Stimulated activated CD4-positive, alpha-beta T cell treated with anti-CD3 and anti-CD28 coated beads, Interleukin-4, amount 100 ng/mL, for 48 hours (primary cell): ENCODE measurements at places on chromosomes 6 and 20.

GRCh38 chr6:170108890-170109587 lies 181.8 kb downstream of the DLL1 start:
- DNase-seq = no peak

- DNase-seq = no peak
Observed at GRCh38 chr20:16263582-16263981, 309.7 kb downstream of the KIF16B start.

GRCh38 chr6:106413722-106414121 lies 53.2 kb downstream of the CRYBG1 start:
- DNase-seq = no peak

GRCh38 chr6:167826896-167827582 lies at the start of gene AFDN:
AFDN (plus strand) TSS chr6:167826911; CDS start chr6:167827133, 222 bp downstream.
- DNase-seq = no peak

DNA sequence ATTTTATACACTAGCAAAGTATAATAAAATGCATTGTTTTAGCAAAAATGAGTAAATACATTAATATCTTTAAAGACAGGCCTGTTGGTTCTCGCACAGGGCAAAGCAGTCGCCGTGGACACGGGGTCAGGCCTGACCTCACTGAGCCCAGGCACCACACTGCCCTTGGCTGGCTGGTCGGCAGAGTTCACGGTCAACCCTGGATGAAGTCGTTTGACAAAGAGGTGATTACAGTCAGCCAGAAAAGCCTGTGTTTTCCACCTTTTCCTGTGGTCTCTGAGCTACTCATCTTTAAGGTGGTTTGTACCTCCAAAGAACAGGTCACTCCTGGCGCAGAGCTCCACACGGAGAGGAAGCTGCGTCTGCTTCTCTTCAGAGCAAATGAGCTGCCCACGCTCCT lies 191.5 kb downstream of the DLL1 start:
- DNase-seq = no peak

DNA sequence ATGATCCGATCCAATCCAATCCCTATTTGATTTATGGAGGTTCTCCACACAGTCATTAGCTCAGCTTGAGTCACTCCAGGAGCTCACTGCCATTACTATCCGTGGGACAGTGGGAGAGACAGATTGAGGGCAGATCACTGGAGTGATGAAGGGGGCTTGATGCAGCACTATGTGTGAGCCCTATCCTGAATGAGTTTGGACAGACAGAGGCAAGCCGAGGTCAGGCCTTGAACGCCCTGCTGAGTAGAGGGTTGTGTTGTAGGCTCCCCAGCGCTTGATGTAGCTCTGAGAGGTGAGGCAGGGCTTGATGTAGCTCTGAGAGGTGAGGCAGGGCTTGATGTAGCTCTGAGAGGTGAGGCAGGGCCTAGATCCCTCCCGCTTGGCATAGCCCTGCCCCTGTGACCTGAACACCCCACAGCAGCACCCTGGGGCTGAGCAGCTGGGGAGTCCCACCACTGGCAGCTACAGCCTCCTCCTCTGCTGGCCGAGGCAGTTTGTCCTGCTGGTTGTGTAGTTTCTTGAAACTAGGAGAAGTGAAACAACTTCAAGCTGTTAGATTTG lies 58.7 kb downstream of the ZFAND3 start:
- no peak for DNase-seq

DNA sequence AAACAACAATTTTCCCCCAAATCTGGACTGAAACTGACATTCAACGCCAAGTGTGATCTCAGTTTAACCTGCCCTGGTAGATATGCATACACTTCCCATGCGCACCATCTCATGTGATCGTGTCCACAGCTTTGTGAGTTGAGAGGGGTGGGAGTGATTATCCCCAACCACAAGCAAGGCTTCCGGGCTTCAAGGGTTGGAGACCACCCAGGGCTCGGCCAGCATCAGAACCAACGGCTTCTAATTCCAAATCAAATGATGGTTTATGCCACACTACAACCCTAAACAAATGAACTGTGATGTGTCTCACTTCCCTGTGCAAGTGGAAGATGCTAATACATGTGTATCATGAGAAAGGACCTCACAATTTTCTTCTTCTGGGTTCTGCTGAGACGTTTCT lies 515 bp upstream of the TGM3 start:
- DNase-seq = no peak

DNA sequence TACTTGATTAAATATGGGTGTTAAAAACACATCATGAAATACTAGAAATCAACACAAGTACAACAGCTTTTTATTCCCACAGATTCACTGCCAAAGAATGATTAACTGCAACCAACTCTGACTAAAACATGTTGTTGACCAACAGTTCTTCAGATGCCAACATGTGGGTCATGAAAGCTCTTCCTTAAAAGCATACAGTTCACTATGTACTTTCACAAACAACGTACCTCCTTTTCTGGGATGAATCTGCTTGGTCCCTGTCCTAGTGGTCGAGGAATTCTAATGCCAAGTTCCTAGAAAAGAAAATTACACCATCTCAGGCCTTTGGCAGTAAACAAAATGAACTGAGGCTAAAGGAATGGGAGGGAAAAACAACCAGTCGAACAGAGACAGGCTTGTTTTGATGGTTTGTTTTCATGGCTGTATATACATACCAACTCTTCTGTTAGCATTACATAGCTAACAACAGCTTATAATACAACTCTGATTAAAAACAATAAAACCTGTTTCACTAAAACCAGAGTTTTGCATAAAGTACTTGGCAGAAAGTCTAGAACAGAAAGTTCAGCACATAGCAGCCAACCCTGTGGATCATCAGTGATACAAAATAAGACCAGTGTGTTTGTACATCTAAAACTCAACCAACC lies 92.5 kb downstream of the SESN1 start:
- no peak for DNase-seq

GRCh38 chr6:11198663-11199603 lies 33.5 kb downstream of the NEDD9 start:
- DNase-seq = no peak

DNA sequence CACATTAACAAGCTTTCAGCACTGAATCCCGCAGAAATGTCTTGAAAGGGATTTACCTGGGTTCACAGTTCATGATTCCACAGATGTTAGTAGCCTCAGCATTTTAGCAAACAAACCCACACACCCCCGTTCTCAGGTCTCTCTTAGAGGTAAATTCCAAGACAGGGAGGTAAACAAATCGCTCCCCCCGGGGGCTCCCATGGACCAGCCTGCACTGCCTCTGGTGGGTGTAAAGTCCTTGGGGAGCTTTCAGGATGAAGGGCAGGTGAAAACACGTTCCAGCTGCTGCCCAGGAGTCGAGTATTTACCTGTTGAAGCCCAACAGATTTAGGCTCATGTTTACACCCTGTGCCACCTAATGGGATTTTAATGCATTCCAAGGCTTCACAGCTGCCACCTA lies 187.0 kb upstream of the FOXQ1 start:
- DNase-seq = no peak

DNA sequence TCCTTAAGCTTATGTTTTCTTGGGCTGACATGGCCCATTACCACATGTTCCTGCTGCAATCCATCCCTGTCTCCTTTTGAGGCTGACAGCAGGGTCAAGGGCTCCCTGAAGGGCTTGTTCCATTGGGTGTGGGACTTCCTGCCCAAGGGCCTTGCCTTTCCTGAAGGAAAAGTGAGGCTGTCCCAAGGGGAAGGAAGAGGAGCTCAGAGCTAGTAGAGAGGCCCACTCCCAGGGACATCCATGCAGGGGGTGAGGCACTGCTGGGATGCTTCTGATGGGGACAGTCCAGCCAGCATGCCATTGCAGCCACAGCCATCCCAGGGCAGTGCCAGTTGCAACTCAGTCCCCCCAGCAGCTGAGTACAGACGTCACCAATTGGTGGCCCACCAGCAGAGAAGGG lies 138.4 kb upstream of the FOXA2 start:
- no peak for DNase-seq

DNA sequence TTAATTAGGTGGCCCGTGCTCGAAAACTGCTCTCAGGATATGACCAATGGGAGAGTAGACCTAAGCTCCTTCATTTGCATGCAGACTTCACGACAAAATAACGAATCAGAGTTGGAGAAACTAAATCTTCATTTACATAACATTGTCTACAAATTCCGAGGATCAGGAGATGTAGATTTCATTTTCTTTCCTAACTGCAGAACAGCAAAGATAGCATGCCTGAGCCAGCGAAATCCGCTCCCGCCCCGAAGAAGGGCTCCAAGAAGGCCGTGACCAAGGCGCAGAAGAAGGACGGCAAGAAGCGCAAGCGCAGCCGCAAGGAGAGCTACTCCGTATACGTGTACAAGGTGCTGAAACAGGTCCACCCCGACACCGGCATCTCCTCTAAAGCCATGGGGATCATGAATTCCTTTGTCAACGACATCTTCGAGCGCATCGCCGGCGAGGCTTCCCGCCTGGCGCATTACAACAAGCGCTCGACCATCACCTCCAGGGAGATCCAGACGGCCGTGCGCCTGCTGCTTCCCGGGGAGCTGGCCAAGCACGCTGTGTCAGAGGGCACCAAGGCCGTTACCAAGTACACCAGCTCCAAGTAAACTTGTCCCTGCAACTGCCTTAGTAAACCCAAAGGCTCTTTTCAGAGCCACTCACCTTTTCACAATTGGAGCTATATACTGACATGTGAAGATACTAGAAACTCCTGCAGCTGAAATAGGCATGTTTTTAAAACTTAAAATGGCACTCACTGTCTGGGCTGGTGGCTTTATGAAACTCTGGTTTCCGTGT lies 96.5 kb downstream of the HFE start:
- DNase-seq = no peak

GRCh38 chr20:20009784-20010253 lies 7.3 kb upstream of the NAA20 start:
- DNase-seq = no peak

- peak; percentile 44 for DNase-seq
Observed at GRCh38 chr6:31681135-31681671, 336 bp upstream of the LY6G5C start.

DNA sequence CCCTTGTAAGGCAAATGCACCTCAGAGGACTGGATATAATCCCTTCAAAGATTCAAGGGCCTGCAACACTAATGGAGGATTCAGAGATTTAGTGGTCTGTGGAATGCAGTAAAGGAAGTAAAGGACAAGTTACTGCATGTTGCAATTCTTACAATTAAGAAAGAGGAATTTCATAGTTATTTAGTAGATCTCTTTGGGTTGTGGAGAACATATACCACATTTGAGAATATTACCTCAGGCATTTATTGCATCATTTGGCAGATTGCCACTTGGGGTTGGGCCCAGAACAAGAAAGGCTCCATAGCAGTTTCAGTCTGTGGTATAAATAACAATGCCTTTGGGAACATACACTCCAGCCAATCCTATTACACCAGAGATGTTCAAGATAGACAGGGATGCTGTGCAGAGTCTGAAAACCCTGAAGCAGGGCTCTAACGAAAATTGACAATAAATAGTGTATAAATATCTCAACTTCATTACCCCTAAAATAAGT lies 20.9 kb upstream of the EPM2A start:
- DNase-seq = no peak

DNA sequence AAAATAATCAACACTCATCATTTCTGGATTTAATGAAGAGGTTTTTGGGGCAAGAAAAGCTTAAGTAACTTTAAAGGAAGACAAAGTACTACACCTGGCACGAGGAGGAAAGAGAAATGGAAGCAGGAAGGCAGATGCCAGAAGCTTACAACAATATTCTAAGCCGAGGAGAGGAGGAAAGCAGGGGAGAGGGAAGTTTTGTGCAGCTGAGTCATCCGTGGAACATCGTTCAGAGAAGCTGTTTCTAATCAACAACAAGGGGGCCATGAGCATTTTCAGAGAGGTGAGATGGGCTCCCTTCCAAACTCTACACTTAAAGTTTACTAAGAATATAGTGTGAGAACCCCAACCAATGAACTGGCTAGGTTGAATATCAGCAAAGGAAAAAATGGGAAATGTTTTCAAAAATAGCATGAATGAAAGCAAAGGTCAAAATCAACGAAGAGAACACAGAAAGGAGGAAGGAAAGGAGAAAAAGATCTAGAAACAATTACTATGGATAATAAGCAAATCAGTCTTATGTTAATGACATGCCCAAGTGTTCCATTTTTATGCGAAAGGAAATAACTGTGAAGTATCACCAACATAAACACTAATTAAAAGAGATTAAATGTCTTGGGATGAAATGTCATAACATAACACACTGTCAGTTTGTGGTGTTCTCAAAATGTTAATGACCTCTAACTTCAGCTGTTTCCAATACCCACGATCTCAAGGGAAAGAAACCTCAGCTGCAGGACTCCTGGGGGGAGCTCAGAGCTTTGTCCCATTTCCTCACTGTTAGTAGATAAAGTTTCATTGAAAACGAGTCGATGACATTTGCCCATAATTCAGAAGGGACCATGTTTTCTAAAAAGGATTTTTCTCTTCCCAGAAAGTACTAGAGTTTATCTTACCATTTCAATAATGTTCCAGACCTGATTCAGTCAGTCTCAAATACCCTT lies 203.4 kb upstream of the STXBP5 start:
- DNase-seq = no peak

GRCh38 chr6:2980465-2980855 lies 9.1 kb upstream of the SERPINB6 start:
- DNase-seq = no peak

GRCh38 chr6:108622641-108623298 lies 62.1 kb downstream of the FOXO3 start:
- no peak for DNase-seq

DNA sequence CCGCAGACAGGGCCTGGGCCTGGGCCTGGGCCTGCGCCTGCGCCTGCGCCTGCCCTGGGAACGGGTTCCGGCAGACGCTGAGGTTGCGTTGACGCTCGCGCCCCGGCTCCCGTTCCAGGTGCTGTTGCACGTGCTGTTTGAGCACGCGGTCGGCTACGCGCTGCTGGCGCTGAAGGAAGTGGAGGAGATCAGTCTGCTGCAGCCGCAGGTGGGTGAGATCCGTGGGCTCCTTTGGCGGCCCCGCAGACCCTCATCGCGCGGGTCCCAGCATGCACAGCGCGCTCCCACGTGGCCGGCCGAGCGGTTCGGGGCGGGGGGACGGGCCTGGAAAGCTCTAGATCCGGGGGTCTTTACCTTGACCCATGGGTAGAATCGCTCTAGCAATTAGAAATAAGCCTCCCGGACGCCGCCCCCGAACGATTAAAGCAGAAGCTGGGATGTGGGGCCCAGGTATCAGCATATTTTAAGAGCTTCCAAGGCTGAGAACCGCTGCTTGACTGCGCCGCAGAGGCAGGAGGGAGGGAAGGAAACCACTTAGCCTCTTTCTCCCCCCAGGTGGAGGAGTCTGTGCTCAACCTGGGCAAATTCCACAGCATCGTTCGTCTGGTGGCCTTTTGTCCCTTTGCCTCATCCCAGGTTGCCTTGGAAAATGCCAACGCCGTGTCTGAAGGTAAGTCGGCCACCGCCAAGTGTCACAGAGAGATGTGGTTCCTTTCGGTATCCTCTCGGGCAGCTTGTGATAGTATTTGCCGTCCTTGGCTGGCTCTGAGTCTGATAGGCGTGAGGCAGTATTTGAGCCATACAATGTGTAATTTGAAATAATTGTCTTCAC lies 508 bp downstream of the NOP56 start:
- peak; percentile 38 for DNase-seq

- no peak for DNase-seq
Observed at GRCh38 chr20:54362283-54362682, 113.1 kb upstream of the DOK5 start.
